ENCODE measurements at places on chromosomes 3 and 15.

- peak; percentile 75 for DNase-seq
Observed at GRCh38 chr15:51576911-51577500, 45.6 kb downstream of the DMXL2 start.

DNA sequence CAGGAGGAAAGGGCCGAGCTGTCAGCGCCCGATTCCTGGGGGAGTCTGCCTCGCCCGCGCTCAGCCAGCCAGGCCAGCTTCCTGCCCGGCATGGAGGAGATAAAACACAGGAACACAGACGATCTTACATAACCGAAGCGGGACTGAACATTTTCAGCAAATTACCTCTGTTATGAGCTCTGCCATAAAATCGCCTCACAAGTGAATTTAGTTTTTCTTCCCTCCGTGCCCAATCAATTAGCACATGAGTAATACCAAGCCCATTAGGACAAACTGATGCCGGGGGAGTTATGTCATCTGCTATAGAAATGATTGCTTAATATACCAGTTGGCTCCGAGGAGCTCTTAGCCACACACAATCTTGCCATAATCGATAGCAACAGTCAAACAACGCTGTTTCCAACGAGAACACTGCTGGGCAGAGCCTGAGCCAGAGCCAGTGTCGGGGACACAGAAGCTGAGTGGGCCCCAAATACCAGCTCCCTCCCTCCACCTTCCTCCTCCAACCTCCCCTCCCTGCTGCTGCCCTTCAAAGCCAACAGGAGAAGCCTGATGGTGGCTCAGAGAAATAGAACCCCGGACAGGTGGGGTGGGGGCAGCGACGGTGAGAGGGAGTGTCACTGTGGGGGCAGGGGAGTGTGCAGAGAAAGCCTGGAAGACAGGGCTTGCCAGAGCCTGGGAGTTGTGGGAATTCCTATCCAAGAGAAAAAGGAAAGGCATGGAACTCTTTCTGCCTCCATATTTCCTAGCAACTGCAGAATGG lies 279.4 kb upstream of the TLE3 start:
- peak; percentile 15 for DNase-seq

GRCh38 chr15:76183930-76184649 lies 124.3 kb downstream of the TMEM266 start:
- DNase-seq, result no peak

GRCh38 chr3:184377882-184378445 lies at the start of gene THPO:
Gene THPO, minus strand, starts transcription at chr3:184378207. Its CDS starts 1,948 bp downstream, at chr3:184376259.
- no peak for DNase-seq

DNA sequence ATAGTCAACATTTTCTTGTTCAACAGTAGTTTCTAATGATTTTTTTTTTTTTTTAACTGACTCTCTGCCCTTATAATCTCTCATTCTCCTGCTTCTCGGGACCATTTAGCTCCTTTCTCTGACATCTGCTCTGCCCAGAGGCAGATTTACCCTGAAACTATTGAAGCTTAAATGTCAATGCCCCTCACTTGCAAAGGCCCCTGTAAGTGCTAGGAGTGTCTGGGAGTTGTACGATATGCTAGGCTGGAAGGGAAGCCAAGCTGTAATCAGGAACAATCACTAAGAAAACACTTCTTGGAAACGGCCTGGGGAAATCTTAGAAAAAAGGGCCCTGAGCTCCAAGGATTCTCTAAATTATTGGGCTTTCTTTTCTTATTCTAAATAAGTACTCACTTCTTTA lies 5.8 kb upstream of the PLOD2 start:
- DNase-seq, result no peak

- DNase-seq, result no peak
Observed at GRCh38 chr15:100394736-100395440, 53.1 kb upstream of the ADAMTS17 start.

DNA sequence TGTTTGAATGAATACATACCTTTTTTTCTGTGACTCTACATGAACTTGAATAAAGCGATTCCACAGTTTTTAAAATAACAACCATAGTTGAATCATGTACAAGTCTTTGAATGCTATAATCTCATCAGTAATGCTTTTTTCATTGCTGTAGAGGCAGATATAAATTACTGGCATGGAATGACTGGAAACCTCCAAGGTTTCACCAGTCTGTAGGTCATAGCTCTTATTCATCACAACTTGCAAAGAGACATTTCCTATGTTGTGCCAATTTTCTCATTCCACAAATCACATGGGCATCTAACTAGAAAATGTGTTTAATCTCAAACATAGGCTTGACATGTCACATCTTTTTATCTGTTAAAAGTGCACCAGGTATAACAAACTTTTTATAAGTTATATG lies 407.1 kb upstream of the KCNMB2 start:
- DNase-seq, result no peak

GRCh38 chr15:76772776-76773175 lies 132.4 kb downstream of the SCAPER start:
- DNase-seq, result no peak

DNA sequence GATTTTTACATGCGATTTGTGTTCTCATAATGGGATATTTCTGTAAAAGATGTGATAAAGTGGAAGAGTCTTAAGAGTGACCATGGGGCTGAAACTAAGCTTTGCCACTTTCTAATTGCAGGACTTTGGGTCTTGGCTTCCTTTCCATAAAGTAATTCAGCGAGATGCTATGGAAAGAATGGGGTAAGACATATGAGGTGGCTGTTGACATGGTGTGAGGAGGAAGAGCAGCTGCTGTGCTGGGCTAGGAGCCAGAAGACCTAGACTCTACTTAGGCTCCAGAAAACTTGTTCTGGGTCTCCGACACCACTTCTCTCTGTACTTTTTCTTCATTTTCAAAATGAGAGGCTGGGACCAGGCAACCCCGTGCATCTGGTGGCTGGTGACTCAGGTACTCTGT lies 654.5 kb upstream of the CFAP20DC start:
- DNase-seq, result no peak

DNA sequence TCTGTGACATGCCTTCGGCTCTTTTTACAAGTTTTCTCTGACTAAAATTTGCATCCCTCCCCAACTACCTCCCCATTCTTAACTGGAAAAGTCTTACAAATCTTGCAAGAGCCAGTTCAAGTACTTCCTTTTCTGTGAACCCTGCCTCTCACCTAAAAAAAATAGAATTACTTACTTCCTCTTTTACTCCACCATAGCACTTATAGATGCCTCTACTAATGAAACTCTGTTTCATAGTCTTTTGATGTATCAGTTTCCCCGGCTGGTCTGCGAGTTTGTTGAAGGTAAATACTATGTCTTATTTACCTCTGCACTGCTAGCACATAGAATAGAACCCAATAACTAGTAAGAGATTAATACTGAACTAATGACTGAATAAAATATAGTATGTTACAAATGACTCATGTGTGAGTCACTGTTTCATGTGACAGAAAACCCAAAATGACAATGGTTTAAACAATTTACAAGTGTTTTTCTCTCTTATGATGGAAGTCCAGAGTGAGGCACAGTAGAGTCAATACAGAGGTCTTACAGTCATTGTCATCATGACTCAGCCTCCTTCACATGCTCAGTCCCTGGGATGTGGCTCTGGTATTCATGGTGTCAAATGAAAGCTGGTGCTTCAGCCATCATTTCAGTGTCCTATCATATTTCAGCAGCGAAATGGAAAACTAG lies 393.5 kb downstream of the RSL24D1 start:
- peak; percentile 2 for DNase-seq

- no peak for DNase-seq
Observed at GRCh38 chr3:42702066-42702951, at the start of gene HHATL. Gene HHATL, minus strand, starts transcription at chr3:42702798. Its CDS starts 1,972 bp downstream, at chr3:42700826.

GRCh38 chr3:36843065-36844051 lies 79.0 kb upstream of the DCLK3 start:
- DNase-seq, result no peak

DNA sequence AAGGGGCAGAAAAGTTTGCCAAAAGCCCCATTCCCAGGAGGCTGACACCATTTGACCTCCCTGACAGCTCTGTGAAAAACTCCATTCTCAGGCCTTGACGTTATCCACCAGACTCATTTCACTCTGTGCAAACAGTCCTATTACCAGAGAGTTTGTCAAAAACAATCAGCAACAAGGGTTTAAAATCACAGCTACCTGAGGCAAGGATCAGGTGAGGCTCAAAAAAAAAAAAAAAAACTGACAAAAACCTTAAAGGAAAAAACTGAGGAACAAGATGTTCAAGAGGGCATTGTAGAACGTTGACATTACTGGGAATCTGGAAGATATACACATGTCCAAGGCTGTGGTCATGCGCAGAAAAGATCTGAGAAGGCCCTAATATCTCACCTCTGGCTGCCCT lies 11.4 kb downstream of the AVEN start:
- DNase-seq, result no peak

- DNase-seq, result no peak
Observed at GRCh38 chr3:32681811-32682210, 3.2 kb upstream of the CNOT10 start.

DNA sequence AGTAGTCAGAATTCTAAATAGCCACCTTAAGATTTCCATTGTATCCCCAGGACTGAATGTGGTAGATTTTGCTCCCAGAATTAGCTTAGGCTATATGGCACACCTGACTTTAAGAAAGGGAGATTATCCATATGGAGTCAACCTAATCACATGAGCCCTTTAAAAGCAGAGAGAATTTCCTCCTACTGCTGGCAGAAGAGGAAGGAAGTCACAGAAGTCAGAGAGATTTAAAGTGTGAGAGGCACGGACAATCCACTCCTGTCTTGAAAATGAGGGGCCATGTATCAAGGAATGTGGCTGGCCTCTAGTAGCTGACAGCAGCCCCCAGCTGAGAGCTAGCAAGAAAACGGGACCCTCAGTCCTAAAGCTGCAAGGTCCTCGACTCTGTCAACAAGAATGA lies 26.8 kb downstream of the LRRC31 start:
- no peak for DNase-seq

GRCh38 chr3:56547486-56547885 lies 9.5 kb upstream of the CCDC66 start:
- DNase-seq, result no peak

GRCh38 chr15:67084561-67084960 lies 19.2 kb downstream of the SMAD3 start:
- no peak for DNase-seq

DNA sequence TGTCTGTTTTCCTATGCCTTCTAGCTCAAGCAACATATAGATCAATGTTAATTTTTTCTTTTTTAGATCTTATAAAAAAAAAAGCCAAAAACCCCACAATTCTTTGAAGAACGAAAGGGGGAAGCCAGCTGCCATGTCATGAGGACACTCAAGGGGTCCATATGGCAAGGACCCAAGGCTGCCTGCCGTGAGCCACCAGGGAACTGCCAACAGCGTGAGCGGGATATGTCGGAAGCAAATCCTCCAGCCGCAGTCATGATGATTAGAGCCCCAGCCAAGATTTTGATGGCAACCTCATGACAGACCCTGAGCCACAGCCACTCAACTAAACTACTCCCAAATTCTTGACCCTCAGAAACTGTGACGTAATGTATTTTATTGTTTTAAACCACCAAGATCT lies 6.5 kb downstream of the GP5 start:
- DNase-seq, result no peak

- DNase-seq, result no peak
Observed at GRCh38 chr15:100601617-100602063, 344 bp downstream of the LINS1 start.

GRCh38 chr3:146914409-146914808 lies 309.3 kb upstream of the PLSCR5 start:
- no peak for DNase-seq

DNA sequence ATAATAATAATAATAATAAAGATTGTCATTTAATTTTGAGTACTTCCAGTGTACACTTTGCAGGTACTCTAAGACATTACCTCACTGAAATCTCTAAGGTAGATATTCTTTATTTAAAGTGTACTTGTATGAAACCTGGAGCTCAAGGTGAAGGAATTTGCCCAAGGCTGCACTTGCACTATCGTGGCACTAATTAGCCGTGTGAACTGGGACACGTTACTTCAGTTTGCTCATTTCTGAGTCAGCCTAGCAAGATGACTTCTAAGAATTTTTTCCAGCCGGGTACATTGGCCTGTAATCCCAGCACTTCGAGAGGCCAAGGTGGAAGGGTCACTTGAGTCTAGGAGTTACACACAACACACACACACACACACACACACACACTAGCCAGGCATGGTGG lies 33.5 kb downstream of the MLH1 start:
- DNase-seq, result no peak

DNA sequence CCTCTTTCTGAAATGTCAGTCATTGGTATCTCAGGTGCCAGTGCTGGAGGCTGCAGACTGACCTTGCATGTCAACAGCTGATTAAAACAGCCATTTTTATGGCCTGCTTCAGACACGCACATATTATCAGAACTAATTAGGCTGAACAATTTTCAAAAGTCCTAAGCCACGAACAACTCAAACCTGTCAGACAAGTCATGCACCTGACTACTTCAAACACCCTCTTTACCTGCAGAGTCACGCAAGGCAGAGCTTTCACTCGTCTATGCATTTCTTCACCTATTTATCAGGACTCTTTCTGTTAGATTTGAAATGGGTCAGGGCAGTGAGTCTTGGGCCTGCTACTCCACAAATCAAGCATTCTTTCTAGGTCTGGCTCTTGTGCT lies 26.7 kb downstream of the CLK3 start:
- no peak for DNase-seq

- no peak for DNase-seq
Observed at GRCh38 chr3:5205165-5205941, 17.8 kb downstream of the EDEM1 start.

- DNase-seq, result no peak
Observed at GRCh38 chr3:188830893-188831292, 340.9 kb upstream of the TPRG1 start.

DNA sequence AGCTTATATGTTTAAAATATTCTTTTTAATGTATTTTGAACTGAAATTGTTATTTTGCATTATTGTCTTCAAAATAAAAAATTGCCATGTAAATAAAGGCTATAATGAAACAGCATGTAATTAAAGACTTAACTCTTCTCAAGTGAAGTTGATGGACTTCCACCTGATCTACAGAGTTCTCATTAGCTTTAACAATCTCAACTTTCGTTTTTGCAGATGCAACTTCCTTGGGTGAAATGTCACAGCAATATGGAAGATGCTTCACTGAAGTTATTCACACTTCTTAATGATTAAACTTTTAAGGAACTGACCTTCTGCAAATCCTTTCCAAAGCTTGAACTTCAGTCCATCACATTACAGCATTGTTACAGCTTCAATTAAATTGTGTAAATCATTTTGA lies 63.6 kb downstream of the OSTN start:
- no peak for DNase-seq

DNA sequence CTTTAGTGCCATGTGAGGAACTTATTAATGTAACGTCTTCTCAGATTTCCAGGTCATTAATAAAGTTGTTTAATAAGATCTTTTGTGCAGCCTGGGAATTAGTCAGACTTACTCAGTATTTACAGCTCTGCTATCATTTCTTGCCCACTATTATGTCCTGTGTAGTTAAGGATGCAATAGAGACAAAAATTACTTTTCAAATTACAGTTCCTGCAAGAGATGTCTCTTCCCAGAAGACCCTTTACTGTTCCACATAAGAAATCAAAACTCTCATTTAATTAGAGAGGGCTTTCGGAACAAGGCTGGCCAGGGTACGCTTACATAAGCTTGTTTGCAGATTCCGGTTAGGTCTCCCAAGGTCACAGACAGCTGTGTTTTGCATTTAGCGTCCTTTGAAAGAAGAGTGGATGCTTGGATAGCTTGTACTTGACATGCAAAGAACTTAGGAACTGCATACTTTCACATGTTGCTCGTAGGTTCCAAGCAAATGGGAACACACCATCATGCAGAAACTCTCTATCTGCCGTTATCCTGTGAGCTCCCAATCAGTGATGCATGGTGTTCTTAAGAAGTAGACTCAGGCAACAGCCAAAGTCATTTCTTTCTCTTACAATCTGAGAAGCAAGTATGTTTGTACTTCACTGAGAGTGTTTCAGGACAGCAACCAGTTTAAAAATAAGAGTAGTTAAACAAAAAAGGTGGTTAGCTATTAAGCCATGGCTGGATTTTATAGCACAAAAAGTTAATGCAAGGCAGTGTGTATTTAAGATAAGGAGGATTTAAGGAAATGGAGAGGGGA lies 37.4 kb downstream of the FILIP1L start:
- DNase-seq, result no peak

Measured in GF-D8 (cell line).